ENCODE measurements at places on chromosomes 5 and 9.

DNA sequence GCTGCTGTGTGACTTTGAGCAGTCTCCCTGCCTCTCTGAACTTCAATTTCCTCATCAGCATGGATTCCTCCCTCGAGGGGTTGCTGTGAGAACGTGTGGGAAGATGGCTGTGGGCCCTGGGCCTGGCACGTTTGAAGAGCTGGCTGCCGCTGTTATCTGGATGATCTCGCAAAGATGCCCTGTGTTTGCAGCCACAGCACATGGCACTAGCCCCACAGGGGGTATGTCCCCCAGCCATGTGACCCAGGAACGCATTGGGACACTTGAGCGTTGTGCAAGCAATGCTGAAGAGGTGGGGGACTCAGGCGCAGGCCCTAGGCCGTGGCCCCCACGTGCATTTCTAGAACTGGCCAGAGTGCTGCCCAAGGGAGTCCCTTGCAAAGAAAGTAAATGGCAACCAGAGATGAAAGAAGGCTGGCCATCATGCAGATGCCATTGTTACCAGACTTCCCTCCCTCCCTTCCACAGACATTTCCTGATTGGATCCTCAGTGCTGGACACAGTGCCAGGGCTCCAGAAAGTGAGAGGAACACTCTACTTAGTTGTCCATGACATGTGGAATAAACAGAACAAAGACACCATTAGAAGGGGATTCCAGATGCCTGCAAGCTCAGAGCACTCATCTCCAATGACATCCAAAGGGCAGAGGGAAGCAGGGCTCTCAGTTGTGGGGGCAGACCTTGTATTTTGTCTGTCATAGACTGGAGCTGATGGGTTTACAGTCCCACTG lies 65.1 kb upstream of the NEURL1B start:
- no peak for DNase-seq

GRCh38 chr9:87725900-87726709 lies at the start of gene CTSL:
CTSL (plus strand) TSS chr9:87726119; CDS start chr9:87727604, 1,485 bp downstream.
- peak; percentile 61 for DNase-seq

- no peak for DNase-seq
Observed at GRCh38 chr5:67900514-67900913, 315.0 kb upstream of the PIK3R1 start.

DNA sequence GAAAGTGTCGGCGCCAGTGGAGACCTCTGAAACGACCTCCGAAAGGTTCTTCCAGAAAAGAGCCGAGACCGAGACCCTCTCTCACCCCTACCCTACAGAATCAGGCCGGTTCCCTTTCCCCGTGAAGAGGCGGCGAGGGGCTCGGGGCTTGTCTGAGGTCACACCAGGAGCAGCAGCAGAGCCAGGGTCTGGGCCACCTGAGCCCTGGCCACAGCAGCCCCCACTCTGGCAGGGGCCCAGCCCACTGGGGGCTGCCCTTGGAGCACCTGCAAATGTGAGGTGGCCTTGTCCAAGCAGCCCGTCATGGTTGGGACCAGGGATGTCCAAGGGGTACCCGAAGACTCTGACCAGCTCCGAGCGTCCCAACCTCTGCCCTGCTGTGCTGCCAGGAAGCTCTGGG lies 9.2 kb downstream of the AGPAT2 start:
- DNase-seq, result no peak

- DNase-seq, result no peak
Observed at GRCh38 chr9:137545123-137545522, 5.1 kb downstream of the PNPLA7 start.

DNA sequence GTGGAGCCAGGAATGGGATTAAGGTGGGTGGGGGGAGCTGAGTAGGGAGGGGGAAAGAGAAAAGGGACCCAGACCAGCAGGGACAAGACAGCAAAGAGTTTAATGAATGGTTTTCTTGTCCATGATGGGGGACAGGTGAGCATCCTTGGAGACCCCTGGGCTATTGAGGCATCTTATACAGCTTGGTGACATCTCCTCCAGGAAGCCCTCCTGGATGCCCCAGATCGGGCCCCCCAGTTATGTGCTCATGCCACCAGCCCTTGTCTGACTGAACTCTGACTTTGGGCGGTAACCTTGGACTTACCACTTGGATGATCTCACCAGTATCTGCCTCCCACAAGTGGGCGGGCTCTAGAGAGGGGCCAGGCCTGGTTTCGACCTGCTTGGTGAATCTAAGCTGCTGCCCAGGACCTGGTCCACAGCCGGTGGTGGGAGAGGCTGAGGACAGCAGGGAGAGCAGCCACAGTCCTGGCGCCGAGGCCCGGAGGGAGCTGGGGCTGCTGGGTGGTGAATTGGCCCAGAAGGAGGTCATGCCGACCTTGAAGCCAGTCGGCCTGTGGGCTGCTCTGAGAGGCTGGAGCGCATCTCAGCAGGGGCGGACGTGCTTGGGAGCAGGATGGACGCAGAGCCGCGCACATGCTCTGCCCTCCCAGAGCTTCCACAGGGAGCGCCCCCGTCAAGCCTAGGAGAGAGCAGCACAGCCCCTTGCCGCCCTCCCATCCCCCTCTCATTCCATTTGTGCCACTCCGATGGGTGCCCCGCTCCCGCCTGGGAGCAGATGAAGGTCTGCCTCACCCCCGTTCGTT lies 36.2 kb downstream of the UNC5A start:
- DNase-seq, result no peak

DNA sequence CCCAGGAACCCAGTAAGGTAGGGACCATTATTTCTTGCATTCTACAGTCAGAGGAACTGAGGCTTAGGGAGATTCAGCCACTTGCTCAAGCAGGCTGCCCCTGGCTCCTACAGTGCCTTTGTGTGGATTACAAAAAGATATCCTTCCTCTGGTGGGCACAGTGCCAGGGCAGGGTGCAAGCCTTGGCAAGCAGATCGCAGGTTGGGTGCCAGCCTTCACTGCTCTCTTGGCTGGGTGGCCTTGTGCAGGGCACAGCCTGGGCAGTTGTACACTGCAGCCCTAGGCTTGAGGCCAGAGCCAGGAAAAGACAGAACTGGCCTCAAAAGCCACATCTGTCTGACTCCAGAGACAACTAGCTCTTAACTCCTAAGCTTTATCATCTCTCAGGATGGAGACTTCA lies 15.0 kb downstream of the DOCK2 start:
- no peak for DNase-seq

DNA sequence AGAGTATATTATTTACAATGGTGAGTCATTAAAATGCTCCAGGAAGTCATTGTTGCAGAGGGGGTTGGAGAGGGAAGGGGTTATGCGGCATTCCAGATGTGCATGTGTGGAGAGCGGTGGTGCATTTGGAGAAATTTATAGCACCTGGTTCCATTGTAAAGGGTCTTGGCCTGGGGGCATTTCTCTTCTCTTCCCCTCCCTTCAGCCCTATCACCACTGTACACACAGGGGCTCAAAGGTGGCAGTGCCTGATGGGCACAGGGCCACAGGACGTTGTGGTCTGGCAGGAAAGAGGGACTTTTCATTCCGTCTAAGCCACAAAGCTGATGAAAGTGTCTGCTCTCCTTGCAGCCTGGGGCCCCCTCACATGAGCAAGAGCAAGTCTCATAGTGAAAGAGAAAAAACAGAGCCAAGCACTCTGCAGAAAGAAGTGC lies 442.4 kb upstream of the ZNF462 start:
- DNase-seq, result no peak

- DNase-seq, result no peak
Observed at GRCh38 chr5:178630475-178630930, 3.7 kb upstream of the CLK4 start.

DNA sequence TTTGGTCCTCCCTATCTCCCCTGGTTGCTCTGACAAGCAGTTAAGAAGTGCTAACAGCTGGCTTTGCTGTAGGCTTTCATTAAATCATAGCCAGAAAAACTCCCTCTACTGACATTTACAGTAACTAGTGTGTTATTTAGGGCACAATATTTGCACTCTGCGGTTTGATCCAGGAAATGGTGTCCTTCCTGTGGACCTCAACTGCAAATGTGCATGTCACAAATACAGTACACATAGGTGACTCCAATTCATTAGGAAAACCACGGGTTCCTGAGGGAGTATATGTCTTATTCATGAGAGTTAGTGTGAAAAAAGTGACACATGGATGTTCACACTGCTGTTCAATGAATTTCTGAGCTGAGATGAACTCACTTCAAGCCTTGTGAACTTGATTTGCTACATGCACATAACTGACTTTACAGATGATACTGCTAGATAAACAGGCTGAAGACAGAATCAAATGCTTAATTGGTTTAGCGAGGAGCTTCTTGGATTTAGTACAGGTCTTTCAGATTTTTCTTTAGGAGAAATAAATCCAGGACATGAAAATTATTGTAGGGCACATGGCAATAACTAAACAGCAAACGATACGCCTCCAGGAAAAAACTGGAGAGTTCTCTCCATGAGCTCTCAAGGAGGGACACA lies 281.5 kb downstream of the EFNA5 start:
- peak; percentile 87 for DNase-seq

DNA sequence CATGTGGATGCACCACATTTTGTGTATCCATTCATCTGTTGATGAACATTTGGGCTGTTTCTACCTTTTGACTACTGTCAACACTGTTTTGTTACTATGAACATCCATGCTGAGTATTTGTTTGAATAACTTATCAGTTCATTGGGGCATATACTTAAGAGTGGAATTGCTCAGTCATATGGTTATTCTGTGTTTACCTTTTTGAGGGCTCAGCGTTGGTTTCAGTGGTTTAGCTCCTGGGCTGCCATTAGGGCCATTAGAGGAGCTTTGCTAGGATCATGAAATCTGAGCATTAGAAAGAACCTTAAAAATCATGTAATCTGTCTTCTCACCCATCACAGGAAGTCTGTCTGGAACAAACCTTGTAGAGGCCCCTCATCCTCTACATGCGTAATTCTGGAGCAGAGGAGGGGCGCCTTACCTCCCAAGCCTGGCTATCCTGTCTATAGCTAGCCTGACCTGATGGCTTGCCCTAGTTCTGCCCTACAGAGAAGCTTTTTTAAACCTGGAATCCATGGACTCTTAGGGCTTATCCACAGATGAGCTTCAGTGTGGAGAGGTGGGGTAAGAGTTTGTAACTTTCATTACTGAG lies 92.9 kb downstream of the PDZD2 start:
- DNase-seq, result no peak

DNA sequence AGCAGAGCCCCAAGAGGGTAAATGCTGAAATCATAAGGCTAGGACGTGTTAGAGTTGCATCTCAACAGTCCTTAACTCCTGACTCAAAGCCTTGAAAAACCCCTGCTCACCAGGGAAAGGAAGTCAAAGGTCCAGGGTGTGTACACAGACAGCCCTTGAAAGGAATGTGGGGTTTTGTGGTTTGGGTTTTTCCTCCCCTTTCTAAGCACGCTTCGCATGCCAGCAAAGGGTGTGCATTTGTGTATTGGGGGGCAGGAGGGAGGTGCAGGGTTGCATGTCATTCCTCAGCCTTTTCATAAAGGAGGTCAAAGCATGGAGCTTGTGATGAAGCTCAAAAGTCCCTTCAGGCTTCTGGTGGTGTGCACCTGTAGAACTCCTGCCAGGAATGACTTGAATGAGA lies 17.3 kb upstream of the XPA start:
- DNase-seq, result no peak

DNA sequence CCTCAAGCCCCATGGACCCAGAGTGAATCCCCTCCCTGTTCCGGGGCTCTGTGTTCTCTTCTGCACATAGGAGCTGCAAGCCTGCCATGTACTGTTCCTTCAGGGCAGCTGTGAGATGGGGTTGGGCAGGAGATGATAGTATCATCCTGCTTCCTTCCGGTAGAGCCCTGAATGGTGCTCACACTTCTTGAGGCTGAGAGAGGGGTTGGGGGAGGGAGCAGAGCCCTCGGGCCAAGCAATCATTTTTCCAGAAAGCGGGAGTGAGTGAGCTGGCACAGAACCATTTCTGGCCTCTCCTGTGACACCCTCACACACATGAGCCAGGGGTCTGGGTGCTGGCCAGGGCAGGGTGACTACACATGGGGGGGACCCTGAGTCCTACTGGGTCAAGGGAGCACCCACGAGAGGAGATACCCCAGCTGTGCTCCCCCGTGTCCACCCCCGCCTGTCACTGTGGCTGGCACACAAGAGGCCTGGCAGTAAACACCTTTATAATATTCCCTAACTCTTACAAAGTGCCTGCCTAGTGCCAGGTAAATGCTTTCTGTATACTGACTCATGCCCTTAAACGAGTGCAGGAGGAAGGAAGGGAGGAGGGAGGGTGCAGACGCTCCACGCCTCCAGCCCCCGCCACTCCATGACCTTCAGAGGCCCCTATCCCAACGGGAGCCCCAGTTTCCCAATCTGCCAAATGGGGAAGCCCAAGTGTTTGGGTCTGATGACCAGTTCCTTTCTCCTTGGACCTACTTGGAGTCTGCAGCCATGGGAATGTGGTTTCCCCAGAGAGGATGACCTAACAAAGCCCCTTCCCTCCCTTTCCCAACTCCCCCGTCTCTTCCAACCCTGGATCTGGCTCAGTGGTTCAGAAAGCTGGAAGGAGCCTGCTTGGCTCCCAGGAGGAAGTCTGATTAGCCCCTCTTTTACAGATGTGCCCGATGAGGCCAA lies 15.5 kb downstream of the AKNA start:
- DNase-seq, result no peak

DNA sequence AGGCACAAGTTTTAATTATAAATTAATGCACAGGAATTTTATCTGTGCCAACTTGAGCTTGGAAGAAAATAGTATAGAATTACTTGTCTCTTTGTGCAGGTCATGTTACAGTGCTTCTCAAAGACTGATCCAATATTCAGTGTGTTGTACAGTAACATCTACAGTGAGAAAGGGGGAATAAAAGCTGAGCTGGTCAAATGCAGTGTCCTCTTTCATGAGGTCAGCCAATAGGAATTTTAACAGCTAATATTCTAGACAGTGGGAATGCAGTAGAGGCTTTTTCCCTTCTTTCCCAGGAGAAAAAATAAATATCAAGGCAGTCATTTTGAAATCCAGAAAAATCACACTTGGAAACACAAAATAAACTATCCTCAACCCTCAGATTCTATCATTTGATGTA lies 95.7 kb upstream of the ITGA1 start:
- no peak for DNase-seq

- no peak for DNase-seq
Observed at GRCh38 chr9:21796768-21797167, 5.7 kb upstream of the MTAP start.

- DNase-seq, result no peak
Observed at GRCh38 chr5:167012123-167013034, 1279.1 kb upstream of the WWC1 start.

DNA sequence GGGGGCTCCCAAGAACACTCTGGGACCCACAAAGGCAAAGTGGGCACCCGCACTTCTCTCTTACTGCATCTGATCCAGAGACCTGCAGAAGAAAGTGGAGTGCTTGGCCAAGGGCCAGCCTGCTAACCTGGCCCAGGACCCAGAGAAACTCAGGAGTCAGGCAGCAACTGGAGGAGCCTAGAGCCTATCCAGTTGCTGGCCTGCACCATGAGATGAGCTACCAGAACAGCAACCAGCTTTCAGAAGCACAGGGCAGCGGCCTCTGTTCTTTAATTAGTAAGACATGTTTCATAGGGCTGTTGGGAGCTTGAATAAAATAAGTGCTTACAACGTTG lies 298.3 kb downstream of the GADD45G start:
- DNase-seq, result no peak

Data from SHP77 treated with DMSO at 0.1 percent for 48 hours (cell line).